ENCODE measurements at places on chromosomes 11 and 22.

DNA sequence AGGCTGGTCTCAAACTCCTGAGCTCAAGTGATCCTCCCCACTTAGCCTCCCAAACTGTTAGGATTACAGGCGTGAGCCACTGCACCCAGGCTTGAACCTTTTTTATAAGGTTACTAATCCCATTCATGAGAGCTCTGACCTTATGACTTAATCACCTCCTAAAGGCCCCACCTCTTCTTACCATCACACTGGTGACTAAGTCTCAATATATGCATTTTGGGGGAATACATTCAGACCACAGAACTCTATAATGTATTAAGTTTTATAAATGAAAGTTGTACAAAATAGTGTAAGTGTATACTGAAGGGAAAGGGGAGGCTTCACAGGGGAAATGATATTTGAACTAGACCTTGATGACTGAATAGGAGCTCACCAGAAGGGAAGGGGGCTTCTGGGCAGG lies 28.4 kb upstream of the RBFOX2 start:
- DNase-seq, result no peak

DNA sequence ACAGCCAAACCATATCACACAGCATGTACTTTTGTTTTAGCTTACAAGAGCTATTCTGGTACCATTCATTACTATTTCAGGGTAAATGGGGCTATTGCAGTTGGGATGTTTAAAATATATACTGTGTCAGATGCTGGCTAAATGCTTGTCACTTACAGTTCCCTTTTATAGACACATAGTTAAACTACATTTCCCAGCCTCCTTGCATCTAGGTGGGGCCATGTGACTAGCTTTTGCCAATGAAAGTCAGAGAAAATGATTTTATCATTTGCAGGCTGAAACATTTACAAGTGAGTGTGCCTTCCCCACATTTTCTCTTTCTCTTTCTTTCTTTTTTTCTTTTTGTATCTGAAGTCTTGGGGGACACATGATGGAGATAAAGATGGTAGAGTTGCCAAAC lies 7.8 kb upstream of the IFTAP start:
- DNase-seq, result no peak

DNA sequence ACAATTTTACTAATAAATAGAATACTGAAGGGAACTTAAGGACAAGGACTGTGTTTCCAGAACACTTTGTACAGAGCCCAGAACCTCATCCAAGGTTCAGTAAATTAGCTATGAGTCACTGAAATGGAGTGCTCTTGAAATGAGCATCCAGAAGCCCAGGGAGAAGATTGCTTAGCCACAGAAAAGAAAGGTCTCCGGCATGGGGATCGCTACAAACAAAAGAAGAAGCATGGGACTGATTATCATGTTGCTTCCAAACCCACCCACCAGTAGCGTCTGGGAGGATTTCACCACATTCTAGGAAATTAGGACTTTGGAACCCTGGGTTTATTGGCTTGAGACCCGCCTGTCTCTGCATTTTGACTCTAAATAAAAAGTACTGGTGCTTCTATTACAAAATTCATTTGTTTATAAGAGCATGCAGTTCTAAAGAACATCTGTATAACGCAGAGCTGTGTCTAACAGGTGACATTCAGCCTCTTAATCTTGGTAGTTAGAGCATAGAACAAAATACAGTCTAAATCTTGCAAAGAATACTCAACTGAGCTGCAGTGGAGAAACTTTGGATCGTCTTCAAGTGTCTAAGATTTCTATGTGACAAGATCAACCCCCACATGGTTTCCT lies 35.9 kb upstream of the SESN3 start:
- DNase-seq, result no peak

GRCh38 chr11:83543706-83544439 lies 257.7 kb upstream of the CCDC90B start:
- DNase-seq, result no peak

DNA sequence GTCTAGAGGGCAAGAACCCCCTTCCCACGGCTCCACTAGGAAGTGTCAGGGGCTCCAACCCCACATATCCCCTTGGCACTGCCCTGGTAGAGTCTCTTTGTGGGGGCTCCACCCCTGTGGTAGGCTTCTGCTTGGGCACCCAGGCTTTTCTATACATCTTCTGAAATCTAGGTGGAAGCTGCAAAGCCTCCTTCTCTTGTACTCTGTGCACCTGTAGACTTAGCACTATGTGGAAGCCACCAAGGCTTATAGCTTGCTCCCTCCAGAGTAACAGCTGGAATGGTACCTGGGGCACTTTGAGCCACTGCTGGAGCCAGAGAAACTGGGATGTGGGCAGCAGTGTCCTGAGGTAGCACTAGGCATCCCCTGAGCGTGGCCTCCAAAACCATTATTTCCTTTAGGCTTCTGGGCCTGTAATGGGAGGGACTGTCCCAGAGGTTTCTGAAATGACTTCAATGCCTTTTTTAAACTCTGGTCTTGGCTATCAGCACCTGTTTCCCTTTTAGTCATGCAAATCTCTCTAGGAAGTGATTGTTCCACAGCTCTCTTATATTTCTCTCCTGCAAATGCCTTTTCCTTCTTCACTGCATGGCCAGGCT lies 68.4 kb downstream of the TRAF6 start:
- no peak for DNase-seq

DNA sequence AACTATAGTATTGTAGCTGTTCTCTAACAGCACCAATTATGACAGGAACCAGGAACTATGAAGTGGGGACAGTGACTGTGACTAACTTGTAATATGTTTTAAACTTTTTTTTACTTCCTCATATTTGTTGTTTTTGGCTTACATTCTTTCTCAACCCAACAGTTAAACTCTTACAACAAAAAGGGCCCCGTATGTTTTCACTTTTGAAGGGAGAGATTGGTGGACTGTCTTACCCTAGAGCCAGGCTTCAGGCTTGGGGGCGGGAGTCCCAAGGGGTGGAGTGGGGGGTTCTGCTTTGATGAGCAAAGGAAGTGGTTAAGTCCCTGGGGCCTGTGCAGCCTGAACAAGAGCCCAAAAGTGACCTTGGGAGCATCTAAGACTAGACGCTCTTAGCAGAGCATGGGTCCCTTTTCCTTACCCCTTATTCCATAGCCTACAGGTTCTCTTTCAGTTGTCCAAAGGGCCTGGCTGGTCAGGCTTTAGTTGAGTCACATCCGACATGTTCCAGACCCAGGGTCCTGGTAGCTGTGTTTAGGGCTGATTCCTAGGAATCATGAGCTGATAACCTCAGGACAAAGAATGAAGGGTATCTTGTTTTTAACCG lies 38.8 kb downstream of the STIM1 start:
- DNase-seq, result no peak

DNA sequence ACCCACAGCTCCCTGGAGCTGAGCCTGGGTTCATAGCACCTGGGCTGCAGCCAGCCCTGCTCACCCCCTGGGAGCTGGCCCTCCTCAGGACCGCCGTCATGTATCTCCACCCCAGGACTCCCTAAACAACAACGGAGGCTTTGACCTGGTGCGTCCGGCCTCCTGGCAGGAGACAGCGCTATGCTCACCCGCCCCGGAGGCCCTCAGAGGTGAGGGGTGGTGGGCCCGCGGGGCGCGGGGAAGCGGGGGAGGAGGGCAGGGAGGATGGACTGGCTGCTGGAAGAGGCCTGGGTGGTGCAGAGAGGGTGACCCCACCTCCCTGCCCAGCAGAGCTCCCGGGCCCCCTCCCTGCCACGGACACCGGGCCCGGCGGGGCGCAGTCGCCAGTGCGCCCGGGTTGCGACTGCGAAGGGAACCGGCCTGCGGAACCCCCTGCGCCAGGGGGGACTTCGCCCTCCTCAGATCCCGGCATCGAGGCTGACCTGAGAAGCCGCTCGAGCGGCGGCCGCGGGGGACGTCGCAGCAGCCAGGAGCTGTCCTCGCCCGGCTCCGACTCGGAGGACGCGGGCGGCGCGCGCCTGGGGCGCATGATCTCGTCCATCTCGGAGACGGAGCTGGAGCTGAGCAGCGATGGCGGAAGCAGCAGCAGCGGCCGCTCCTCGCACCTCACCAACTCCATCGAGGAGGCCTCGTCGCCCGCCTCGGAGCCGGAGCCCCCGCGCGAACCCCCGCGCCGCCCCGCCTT lies 3.1 kb downstream of the MAPK8IP2 start:
- no peak for DNase-seq

DNA sequence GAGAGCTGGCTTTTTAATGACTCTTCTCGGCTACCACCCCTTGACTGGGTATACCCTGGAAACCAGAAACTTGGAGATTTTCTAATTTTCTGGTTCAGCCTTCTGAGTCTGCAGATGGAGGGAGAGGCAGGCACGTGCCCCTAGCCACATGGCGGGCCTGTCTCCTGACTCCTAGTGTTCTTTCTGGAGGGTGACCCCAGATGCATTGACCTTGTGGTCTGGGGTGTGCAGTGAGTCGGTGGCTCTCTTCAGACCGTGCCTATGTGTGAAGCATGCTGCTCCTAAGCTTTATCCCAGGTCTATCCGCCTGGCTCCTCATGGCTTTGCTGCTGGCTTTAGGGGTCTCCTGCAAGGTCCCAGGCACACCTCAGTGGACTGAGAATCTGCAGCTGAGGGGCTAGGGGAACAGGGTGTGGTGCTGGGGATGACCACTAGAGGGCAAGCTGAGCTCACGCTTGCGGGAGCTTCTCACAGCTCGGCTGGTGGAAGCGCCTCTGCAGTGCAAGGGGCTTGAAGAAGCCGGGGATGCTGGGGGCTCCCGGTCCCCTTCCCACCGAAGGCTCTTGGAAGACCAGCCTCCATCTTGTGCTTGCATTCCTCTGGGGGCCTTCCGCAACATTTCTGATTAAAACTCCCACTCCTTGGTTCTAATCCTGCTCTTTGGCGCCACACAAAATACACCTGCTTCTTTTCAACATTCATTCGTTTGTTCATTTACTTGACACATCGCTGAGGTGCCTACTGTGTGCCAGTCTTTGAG lies 51.8 kb downstream of the OTOG start:
- DNase-seq, result peak; percentile 71

DNA sequence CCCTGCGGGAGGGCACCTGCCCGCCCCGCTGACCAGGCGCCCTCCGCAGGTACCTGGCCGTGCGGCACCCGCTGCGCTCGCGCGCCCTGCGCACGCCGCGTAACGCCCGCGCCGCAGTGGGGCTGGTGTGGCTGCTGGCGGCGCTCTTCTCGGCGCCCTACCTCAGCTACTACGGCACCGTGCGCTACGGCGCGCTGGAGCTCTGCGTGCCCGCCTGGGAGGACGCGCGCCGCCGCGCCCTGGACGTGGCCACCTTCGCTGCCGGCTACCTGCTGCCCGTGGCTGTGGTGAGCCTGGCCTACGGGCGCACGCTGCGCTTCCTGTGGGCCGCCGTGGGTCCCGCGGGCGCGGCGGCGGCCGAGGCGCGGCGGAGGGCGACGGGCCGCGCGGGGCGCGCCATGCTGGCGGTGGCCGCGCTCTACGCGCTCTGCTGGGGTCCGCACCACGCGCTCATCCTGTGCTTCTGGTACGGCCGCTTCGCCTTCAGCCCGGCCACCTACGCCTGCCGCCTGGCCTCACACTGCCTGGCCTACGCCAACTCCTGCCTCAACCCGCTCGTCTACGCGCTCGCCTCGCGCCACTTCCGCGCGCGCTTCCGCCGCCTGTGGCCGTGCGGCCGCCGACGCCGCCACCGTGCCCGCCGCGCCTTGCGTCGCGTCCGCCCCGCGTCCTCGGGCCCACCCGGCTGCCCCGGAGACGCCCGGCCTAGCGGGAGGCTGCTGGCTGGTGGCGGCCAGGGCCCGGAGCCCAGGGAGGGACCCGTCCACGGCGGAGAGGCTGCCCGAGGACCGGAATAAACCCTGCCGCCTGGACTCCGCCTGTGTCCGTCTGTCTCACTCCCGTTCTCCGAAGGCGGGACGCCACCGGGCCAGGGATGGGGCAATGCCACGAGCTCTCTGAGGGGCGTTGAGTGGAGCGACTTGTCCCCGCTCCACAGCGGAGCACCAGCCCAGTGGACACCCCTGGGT lies 1.8 kb downstream of the GALR3 start:
- DNase-seq, result peak; percentile 13

DNA sequence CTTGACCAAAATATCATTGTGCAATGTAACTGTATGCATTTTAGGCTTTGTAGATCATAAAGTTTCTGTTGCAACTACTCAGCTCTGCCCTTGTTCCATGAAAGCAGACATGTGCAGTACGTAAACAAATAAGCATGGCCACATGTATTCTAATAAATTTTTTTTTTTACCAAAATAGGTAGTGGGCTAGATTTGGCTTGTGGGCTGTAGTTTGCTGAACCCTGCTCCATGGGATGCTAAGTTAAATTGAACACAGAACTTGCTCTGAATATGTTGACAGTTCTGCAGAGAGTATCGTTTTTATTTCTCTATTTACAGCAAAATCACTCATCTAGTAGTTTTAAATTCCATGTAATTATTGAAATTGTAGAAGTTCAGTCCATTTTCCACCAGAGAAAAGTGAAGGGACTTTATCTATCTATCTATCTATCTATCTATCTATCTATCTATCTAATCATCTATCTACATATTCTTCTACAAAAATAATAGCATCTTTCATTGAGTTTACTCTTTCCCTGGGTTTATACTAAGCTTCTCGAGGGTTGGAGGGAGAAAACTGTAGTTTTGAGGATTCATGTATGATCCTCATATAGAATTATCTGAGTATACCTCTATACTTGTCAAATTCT lies 9.5 kb upstream of the OOSP4A start:
- DNase-seq, result no peak

DNA sequence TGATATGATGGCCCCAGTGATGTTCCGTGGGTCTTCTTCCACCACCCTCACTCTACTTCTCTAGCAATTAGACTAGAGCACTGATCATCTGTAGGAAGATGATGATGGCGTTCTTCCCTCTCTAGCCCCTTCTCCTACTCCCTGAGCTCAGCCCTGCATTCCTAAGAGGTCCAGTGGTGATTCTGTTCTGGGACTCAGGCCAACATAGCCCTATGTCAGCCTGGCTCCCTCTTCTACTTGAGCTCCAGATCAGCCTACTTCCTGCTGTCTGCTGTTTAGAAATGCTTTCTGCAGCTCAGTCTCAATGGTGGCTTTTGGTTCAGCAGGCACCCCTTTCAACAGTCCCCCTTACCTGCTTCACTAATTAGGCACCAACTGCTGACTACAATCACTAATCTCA lies 86.1 kb upstream of the ZBED5 start:
- DNase-seq, result no peak

DNA sequence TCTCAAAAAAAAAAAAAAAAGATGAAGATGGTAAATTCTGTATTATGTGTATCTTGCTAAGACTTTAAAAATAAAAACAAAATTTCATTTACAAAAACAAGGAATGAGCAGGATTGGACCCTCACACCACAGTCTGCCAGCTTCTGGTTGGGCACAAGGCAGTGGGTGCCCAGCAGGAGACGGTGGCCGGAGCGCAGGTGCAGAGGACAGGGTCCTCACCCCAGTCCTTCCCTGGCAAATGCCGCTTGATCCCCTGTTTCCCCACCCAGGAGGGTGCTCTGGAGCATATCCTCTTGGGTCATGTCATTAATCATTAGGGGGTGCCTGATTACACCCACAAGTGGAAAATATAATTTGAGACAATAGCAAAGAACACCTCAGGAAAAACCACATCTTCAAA lies 31.2 kb downstream of the SHANK2 start:
- no peak for DNase-seq
